GM23248 (cell line): ENCODE measurements at places on chromosomes 11 and 22.

DNA sequence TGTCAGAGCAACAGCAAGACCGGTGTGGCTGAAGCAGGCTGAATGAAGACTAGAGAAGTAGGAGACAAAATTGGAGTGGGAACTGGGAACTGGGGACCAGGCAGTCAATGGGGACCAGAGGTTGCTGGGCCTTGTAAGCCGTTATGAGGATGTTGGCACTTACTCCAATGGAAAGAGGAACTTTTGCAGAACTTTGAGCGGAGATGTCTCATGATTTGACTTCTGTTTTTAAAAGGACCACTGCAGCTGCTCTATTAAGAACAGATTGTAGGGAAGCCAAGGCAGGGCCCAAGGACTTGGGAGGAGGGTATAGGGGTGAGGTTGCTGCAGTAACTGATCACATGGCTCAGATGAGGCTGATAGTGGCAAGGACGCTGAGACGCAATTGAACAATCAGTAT is 34.2 kb downstream of the IL18 start:
- H3K27me3 ChIP-seq: no peaks in the 10 kb centered on the region
- no peak for DNase-seq
- H3K4me1 ChIP-seq: peaks cover 10% of the 10 kb centered on the region
- no peak overlapping the region for H3K27ac ChIP-seq

DNA sequence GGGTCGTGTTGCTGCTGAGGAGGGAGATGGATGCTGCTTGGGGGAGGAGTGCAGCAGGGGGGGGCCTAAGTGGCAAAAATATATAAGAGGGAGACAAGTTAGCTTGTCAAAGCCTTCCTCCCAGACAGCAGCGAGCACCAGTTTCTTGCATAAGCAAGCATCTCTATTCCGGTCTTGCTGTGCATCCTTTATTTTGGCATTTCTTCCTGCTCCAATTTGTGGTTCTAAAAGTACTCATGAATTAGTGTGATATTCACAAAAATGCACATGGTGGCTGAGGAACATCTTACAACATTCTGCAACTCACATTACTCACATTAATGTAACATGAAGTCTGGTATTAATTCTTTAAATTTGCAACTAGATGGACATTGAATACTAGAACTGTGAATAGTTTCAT is 32.1 kb downstream of the GDPD5 start:
- DNase-seq: no peak
- H3K36me3 ChIP-seq: no peaks in the 10 kb centered on the region
- H3K4me3 ChIP-seq: no peak overlapping the region
- peaks cover 13% of the 10 kb centered on the region for H3K4me1 ChIP-seq
- H3K27me3 ChIP-seq: no peaks in the 10 kb centered on the region

- no peak overlapping the region for H3K4me3 ChIP-seq
- H3K27me3 ChIP-seq: 0 out of 2 replicates have a peak, but pooled peaks cover 5% of the 10 kb centered on the region
- no peak overlapping the region for H3K27ac ChIP-seq
- peaks cover 16% of the 10 kb centered on the region for H3K4me1 ChIP-seq
These were observed 261.8 kb upstream of the MTNR1B start for GRCh38 chr11:92707665-92708064.

DNA sequence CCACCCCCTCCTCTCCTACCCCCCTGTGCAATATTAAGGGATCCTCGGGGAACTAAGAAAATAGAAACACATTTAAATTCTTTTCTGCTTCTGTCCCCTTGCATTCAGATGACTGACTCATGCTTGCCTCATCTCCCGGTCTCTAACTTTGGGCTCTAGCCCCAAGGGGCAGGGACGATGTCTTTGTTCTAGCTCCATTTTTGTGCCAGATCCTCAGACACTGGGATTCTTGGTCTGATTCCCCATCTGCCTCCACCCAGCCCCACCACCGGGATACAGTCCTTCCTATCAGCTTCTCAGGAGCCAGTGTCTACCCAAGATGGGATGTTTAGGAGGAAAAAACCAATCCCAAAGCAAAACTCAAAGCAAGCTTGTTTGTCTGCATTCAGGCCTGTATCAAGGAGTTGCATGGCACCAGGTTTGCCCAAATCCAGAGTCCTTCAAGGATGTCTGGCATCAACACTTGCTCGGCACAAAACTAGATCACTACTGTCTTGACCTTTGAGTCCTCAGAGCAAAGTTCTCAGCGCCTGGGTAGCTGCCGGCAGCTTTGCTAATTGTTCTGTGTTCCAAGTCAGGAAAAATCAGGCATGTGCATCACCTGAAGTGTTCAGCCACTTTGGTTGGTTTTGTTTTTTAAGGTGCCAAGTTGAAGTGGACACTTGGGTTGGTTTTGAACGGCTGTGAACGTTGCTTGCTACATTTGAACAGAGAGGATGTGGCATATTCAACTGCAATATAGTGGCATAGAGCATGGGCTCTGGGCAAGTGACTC is 212.8 kb downstream of the DSCAML1 start:
- H3K36me3 ChIP-seq: no peaks in the 10 kb centered on the region
- peaks cover 8% of the 10 kb centered on the region; the same call in 1 of the 2 replicates for H3K4me1 ChIP-seq
- H3K27ac ChIP-seq: no peak overlapping the region
- DNase-seq: peak; percentile 64

GRCh38 chr11:112292785-112293407 is 32.2 kb upstream of the PLET1 start:
- H3K27me3 ChIP-seq: no peaks in the 10 kb centered on the region
- peak; percentile 93 for DNase-seq
- 0 out of 2 replicates have a peak overlapping the region, but pooled peaks have one; percentile 29 for H3K4me3 ChIP-seq
